Fibroblast of the aortic adventitia (primary cell): ENCODE measurements at places on chromosomes 5 and 9.

DNA sequence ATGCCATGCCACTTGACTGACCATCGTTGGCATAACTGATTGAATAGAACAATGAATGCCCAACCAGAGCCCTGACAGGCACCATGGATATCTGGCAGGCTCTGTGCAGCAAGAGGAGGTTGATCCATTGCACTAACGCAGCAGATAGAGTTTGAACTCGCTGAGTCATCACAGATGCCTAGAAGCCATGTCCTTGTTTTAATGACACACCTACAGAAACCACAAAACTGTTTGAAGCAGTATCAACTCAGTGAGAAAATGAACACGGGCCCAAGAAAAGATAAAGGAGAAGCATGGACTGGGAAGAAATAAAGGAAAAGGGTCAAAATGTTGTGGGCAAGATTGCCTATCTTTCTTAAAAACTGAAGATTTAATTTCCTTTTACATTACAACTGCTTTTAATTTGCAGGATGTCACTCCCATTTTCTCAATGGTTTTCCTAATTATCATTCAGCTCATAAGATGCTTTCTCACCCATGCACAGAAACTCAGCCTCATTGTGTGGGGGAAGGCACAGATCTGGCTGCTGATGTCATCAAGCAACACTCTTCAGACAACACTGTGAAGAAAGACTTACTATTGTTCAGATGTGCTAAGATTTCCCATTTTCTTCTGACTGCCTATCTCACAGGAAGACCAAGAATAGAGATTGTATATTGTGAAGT, 129.0 kb downstream of the PIK3R1 start:
- DNase-seq: peak; percentile 68

GRCh38 chr9:34590381-34591247, 1.1 kb upstream of the CNTFR start:
- no peak for DNase-seq

DNA sequence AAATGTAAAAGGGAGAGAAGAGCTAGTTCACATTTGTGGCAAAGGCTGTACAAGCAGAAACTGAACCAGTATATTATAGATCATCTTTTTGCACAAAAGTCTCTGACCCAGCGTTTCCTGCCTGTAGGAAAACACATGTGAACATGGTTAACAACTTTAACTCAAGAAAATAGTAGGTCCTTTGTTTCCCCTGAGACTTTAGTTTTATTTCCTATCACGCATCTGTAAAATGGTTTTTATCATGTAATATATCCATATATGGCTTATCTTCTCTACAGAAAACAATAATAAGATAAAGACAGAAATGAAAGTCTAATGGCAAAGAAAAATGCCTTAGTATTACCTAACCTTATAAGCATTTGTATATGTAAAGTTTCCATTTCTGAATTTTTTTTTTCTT, 2.7 kb downstream of the KIF3A start:
- DNase-seq: no peak

GRCh38 chr9:4792054-4792571, 631 bp upstream of the RCL1 start:
- peak; percentile 9 for DNase-seq

- no peak for DNase-seq
Measured at GRCh38 chr9:8963885-8964284, 1164.3 kb upstream of the DMAC1 start.

DNA sequence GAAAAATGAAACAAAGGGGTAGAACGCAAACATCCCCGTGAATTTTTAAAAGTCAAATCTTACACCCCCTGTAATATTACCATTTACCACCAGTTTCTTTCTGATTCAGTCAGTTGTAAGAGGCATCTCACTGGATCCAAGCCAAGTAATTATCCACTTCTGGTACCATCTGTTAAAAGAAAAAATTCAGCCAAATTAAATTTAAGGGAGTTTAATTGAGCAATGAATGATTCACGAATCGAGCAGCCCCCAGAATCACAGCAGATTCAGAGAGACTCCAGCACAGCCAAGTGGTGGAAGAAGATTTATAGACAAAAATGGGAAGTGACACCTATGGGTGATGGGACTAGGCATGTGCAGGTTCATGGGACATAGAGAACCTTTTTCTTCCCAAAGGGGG, 29.9 kb upstream of the MTMR12 start:
- no peak for DNase-seq

GRCh38 chr5:114367029-114367428, 5.2 kb downstream of the KCNN2 start:
- no peak for DNase-seq

- peak; percentile 89 for DNase-seq
Measured at GRCh38 chr5:172479034-172479783, 24.9 kb upstream of the SH3PXD2B start.

GRCh38 chr9:123132696-123133095, 99.2 kb downstream of the GPR21 start:
- no peak for DNase-seq

- DNase-seq: no peak
Measured at GRCh38 chr5:168969326-168969886, 331.5 kb downstream of the SLIT3 start.

DNA sequence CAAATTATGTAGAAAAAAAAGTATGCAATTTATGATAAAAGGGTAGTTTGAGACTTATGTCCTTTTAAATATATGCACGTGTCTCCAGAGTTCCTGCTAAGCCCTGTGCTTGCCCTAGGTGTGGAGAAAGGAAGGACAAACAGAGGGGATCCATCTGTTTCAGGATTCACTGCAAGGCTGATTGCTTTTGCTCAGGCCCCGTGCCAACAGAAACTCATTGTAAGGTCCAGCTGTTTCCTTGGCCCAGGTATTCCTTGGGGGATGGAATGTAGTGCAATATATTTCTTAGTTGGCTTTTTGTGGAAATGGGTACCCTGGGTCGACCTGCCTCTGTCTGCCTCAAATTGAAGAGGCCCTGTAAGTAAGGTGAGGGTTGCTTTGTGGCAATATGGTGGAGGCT, 268.6 kb upstream of the CLINT1 start:
- no peak for DNase-seq

DNA sequence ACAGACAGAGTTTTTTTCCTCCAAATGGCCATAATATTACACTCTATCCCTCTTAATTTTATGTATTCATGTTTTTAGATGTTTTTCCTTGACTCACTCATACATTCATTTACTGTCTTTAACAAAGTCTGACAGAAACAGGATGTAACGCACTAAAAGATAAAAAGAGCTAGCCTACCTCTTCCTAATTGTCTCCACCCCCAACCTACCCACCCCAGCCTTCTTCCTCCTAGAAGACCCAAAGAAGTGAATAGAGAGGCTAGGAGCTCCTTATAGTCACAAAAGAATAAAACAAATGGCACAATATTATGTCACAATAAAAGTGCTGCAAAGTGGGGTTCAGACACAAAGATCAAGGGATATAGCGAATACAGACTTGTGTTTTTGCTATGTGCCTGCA, 719 bp downstream of the NOL8 start:
- DNase-seq: no peak

- peak; percentile 57 for DNase-seq
Measured at GRCh38 chr5:126503602-126504104, 80.4 kb downstream of the GRAMD2B start.

DNA sequence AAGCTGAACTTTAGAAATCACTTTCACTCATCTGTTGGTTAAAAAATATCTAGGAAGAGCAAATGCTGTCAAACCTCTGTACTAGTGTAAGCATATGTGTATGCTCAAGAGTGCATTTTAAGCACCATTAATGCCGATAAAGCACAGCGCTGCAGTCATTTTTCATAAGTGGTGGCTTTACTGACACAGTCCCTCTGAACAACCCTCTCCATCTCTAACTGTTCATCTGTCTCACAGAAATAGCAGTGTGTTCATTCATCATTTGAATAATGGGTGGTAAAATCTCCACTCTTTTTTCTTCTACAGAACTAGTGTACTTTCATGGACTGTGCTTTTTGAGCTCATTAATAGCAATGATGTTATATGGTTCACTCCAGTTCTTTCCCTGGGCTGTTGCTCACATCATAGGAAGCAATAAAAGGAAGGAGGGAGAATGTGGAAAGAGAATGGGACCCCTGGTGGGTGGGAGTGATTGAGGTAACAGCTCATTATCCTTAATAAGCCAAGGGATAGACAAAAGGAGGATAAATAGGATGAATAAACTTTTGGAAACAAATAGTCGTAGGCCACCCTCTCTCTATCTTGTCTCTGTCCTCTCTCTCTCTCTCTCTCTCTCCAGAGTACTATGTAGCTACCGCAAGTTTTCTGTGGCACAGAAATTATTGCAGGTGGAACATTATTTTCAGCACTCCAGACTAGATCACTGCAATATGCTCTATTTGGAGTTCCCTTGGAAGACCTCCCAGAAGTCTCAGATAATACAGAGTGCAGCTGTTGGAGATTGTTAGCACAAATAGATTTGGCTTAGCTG, 117.9 kb upstream of the PRDM9 start:
- no peak for DNase-seq

GRCh38 chr9:134099123-134099761, 31.4 kb upstream of the BRD3 start:
- DNase-seq: peak; percentile 34

GRCh38 chr5:102271759-102272158, 24.3 kb downstream of the SLCO4C1 start:
- no peak for DNase-seq

DNA sequence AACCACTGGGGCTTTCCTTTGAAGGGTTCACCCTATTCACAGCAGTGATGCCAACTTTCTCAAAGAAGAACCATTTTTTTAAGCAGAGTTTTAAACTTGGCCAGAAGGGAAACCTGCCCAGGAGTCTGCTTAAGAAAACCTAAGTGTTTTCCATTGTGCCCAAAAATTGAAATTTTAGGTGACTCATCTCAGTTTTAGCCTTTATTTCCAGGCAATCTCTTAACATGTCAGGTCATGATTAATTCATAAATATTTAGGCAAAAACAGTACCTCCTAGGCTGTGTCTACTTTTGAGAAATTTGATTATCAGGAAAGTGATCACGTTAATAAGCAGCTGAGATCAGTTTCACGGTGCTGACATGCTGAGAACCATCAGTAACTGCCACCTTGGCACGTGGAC, 61.9 kb downstream of the TLE1 start:
- peak; percentile 41 for DNase-seq

- DNase-seq: peak; percentile 81
Measured at GRCh38 chr5:148965511-148966265, 97.2 kb downstream of the SH3TC2 start.

DNA sequence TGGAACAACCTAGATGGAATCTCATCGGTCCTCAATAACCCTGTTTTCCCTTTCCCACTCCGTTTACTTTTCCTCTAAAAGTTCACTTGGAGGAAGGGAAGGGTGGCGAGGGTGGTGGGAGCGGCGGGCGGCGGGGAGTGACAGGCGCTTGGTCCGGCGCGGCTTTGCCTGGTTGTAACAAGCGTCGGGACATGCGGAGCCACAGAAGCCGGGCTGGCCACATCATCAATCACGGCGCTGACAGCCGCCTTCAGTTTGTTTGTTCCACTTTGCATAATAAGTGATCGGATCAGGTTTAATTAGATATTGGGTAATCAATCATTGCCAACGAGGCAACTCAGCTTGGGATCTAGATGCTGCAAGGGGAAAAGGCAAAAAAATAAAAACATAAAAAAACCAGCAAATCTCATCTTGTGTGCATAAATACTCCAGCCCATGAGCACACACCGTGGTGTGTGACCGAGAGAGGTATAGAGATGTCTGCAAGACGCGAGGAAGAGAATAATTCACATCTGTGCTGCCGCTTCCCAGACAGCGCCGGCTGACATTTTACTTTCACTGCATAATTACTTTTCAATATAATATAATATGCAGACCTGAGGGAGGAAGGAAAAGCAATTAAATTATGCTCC, 396.2 kb upstream of the IRX4 start:
- no peak for DNase-seq

DNA sequence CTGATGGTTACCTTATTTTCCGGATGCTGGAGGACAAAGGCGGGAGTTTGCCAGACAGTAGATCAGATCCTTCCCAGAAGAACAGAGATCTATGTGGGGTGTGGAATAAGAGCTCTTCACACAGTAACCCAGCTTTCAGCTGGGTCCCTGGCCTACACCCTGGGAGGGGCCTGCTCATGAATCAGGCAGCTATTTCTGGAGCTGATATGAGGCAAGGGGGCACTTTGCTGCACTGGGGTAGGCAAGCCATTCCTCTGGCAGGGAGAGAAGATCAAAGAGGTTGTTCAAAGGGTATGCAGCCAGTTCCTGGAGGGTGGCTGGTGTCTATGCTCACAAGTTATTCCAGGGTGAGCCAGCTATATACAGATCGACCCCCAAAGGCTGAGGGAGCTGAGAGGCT, 48.6 kb downstream of the CYSTM1 start:
- DNase-seq: no peak

DNA sequence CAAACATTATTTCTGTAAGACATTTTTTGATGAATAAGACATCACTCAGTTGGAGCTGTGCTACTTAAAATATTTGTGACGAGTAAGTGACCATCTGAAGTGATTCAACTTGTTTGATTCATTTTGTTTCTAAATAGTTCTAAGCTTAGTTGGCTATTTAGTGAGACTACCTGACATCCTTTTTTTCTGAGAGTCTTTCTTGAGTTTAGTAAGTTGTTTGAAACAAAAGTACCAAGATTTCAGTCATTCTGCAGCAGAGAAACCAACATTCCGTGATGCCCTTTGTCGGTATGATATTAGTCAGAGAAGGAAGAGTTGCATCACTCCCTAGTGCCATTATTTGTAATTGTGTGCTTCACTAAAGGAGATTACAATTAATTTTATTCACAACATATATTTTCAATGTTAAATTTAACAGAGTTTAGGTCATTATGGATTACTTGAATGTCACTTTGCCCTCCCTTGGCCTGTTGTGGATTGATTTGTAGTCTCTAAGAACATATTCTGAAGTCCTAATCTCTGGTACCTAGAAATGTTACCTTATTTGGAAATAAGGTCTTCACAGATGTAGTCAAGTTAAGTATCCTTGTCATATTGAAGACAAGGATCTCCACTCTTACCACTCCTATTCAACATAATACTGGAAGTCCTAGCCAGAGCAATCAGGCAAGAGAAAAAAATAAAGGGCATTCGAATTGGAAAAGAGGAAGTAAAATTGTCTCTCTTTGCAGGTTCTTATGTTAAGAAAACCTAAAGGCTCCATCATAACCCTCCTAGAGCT, 212.2 kb downstream of the PCSK1 start:
- peak; percentile 79 for DNase-seq

DNA sequence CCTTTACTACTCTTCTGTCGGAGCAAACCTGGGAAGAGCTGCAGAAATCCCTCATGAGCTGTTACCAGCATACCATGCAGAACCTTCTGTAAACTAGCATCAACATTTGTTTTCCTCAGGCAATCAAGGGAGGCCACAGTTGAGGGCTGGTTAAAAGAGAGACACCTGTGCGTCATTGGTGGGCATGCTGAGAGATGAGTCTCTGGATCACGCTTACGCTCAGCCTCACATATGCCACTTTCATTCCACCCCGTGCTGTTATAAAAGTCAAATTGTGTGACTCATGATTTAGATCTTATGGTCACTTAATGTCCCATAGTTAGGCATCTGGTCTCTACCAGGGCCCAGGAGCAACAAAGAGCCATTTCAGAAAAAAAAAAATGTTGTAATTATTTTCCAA, 18.1 kb upstream of the ICE1 start:
- DNase-seq: no peak

- DNase-seq: no peak
Measured at GRCh38 chr5:115369430-115370144, 73.1 kb upstream of the CCDC112 start.
